ENCODE measurements at places on chromosomes 13 and 19.

GRCh38 chr19:7463575-7463974 lies 25.3 kb downstream of the PEX11G start:
- no peak for DNase-seq

- DNase-seq: no peak
These were observed 78.8 kb upstream of the TMTC4 start for GRCh38 chr13:100753376-100753775.

- DNase-seq: no peak
These were observed 20.7 kb upstream of the LILRA2 start for GRCh38 chr19:54552913-54553310.

DNA sequence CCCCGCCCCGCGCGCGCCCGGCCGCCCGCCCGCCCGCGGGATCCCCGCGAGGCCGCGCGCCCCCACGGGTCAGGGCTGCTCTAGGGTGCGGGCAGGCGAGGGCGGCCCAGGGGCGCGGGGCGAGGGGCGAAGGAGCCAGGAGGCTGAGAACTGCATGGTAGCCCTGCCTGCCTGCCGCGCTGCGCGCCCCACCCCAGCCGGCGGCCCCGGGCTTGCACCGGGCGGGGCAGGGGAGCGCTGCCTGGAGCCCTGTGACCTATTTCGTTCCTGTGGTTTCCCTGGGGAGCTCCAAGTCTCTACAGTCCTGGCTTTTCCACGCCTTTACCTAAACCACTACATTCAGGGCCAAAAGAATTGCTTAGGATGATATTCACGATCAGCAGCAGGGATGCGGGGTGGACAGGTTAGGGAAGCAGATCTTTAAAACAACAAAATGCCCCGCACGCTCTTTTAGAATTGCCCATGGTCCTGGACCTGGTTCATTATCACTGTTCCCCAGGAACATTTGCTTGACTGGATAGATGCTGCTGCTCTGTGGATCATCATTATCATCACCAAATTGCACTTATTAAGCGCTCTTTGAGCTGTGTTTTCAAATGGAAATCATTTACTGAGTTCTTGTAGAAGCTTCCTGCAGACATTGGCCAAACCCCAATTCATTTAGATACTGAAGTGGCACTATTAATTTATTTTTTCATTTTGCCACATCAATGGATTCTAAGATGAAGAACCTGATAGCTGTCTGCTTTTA lies 421 bp upstream of the GPR12 start:
- no peak for DNase-seq

- no peak for DNase-seq
These were observed 1937.3 kb downstream of the OLFM4 start for GRCh38 chr13:54965881-54966280.
